ENCODE measurements at places on chromosomes 6 and 20.

DNA sequence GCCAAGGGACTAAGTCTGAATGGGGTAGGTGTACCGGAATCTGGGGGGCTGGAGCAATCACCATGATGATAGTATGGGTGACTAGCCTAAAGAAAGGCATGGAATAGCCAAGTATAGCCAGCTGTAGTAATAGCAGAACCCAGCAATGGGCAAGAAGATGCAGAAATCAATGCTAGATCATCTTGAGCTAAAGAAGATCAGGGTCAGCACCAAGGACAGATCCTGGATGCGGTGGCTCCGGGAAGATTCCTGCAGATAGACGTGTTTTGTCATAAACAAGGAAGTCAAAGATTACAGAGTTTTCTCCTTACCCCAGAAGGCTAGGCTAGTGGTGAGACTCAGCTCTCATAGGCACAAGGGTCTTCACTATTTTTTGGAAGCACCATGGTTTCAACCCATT is 561.6 kb upstream of the CHD6 start:
- DNase-seq, result no peak

GRCh38 chr6:168627506-168628175 is 186.7 kb downstream of the SMOC2 start:
- DNase-seq, result no peak

DNA sequence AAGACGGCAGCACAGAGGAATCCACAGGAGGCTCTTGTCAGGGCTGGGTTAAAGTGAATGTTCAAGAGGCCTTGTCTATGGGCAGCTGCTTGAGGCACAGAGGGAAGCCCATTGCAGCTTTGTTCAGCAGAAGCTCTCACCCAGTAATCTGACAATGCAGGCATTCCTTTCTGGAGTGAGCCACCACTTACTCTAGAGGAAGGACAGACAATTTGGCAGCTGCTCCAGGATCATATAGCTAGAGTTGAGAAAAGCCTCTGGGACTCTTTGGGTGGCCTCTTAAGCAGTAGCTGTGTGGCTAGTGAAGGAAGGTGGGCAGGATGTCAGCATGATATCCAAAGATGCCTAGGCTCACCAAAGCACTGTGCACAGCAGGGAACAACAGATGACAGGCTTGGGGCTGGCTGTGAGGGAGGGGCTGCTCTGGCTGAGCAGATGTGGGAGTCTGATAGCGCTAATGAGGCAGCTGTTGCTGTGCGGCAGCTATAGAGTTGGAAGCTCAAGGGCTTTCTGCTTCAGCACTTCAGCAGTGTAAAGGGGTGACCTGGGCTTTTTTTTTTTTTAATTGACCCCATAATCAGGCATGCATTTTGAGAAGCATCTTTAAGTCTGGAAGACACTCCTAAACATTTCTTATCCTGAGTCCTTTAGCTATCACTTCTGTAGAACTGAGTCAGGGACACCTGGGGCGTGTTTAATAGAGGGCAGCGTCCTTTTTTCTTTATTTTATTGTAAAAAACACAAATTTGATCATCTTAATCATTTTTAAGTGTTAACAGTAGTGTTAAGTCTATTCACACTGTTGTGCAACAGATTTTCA is 27.2 kb downstream of the CMTR1 start:
- no peak for DNase-seq

DNA sequence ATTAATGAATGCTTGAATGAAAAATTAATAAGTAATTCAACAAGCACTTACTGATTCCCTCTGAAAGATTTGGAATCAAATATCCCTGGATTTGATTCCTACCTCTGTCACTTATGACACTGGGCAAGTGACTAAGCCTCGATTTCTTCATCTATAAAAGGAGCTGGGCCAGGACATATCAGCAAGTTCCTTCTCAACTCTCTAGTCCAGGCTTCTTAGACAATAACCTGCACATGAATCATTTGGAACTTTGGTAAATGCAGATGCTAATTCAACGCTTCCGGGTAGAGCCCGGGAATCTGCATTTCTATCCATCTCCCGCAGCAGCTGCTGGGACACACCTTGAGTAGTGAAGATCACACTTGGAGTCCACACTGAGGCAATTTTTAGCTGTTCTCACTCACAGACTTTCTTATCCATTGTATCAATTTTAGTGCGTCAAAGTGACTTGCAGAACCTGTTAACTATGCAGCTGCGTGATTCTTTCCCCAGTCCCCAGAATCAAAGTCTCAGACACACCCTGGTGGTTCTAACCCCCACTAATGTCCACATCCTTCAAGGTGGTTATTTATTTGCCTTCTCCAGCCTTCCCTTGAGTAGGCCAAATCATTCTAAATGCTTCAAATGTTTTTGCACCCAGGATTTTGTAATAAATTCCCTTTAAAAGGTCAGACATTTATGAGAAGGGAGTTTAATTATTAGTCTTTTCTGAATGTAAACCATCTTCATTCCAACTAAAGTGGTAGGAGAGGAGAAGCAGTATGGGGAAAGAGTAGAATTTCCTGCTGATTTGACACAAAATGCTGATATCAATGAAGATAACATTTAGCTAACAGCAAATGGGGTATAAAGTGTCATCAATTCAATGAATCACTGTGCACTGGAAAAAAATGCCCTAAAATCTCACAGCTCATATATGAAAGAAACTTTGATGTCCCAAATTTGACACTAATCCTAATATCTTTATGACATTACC is 26.0 kb upstream of the CCND3 start:
- no peak for DNase-seq

- DNase-seq, result no peak
These were observed 3.6 kb downstream of the BEND6 start for GRCh38 chr6:56958481-56958880.

DNA sequence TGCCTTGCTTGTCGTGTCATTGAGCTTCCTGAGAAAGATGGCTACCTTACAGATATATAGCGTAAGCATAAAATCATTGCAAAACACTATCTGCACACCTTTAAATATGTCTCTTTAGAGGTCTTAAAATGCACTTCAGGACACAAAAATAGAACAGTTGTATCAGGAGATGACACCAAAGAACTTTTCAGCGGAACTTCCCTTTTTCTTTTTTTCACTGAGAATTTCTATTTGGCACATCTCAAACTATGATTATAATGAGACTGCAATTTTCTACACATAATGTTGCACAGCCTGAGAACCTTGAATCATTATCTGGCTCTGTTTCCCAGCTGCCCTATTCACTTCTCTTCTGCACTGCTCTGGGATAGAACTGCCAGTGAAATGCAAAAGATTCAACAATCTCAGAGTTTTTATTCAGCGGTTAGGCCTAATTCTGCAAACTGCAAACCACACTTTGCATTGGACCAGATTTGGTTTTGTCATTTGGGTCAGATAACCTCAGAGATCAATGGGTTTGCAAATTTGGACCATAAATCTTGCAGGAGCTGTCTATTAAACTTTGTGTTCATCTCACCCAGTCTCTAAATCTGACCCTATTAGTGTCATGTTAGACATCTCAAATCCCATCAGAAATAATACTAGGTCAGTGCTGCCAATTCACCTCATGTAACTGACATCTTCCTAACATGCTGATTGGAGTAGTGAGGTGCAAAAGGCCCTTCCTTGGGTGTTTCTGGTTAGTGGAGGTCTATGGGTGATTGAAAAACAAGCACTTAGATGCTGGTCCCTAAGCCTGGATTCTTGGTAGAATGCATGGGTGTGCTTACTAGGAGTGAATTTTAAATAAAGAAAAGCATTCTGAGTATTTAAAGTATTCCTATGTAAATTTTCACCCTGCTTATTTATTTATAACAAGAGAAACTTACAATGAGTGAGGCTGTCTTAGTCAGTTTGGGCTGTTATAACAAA is 382.7 kb downstream of the UTRN start:
- no peak for DNase-seq

GRCh38 chr6:151633526-151634335 is 139.9 kb downstream of the CCDC170 start:
- DNase-seq, result no peak

GRCh38 chr6:34930221-34930620 is 41.2 kb downstream of the ANKS1A start:
- no peak for DNase-seq

DNA sequence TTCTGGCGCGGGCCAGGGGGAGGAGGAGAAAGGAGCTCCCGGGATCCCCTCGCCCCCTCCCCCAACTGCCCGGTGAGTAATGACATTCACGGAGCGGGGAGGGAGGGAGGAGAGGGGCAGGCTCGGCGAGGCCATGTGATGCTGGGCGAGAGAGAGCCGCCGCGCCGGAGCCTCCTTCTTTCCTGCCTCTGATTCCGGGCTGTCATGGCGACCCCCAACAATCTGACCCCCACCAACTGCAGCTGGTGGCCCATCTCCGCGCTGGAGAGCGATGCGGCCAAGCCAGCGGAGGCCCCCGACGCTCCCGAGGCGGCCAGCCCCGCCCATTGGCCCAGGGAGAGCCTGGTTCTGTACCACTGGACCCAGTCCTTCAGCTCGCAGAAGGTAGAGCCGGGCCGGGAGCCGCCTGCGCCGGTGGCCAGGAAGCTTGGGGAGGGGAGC is at the start of gene GDAP1L1:
GDAP1L1 (plus strand) TSS at position 178 of the 441 bp plus-strand sequence; CDS start at position 205, 27 bp downstream.
- DNase-seq, result peak; percentile 23

GRCh38 chr20:47544240-47544639 is 42.6 kb downstream of the NCOA3 start:
- DNase-seq, result no peak

GRCh38 chr20:63711085-63711645 is 3.3 kb downstream of the ZGPAT start:
- DNase-seq, result no peak

DNA sequence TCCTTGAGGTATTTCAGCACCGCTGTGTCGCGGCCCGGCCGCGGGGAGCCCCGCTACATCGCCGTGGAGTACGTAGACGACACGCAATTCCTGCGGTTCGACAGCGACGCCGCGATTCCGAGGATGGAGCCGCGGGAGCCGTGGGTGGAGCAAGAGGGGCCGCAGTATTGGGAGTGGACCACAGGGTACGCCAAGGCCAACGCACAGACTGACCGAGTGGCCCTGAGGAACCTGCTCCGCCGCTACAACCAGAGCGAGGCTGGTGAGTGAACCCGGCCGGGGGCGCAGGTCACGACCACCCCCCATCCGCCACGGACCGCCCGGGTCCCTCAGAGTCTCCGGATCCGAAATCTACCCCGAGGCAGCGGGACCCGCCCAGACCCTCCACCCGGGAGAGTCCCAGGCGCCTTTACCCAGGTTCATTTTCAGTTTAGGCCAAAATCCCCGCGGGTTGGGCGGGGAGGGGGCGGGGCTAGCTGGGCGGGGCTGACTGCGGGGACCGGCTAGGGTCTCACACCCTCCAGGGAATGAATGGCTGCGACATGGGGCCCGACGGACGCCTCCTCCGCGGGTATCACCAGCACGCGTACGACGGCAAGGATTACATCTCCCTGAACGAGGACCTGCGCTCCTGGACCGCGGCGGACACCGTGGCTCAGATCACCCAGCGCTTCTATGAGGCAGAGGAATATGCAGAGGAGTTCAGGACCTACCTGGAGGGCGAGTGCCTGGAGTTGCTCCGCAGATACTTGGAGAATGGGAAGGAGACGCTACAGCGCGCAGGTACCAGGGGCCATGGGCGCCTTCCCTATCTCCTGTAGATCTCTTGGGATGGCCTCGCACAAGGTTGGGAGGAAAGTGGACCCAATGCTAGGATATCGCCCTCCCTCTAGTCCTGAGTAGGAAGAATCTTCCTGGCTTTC is 693 bp downstream of the HLA-F start:
- no peak for DNase-seq

- DNase-seq, result no peak
These were observed 51.2 kb upstream of the FANCE start for GRCh38 chr6:35400901-35401311.

- DNase-seq, result no peak
These were observed 30.7 kb downstream of the KIF25 start for GRCh38 chr6:168028181-168028580.

DNA sequence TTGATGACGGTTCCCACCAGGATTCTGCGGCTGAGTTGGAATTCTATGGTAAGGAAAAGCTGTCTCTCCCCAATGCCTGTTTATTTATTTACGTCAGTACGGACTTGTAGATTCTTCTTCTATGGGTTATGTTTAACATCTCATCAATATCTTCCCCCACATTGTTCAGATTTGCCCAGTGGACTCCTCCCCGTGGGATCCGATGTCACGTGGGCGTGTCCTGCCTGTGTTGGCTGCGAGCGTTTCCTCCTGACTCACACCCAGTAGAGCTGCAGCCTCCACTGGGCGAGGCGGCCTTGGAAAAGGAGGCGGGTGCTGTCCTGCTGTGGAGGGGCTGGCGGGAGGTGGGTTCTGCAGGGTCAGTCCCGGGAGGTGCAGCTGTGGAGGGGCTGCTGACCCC is 46.8 kb upstream of the SLCO4A1 start:
- DNase-seq, result no peak

GRCh38 chr6:46443623-46444022 is 47.6 kb downstream of the RCAN2 start:
- DNase-seq, result no peak

DNA sequence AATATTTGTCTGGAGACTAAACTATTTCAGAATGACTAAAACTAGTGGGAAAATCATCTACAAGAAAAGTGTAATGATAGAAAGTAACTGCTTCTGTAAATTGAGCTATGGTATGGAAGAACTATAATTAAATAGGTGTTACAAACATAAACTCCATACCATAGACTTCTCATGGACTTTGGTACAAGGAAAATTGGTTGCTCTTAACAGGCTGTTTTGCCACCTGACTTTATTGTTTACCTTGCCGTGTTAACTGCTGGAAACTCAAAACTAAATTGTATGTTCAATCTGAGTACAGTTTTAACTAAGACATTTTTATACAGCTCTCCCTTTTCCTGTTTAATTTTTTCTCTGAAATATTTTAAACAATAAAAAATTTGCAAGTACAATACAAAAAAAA is 261.8 kb upstream of the POU3F2 start:
- no peak for DNase-seq

DNA sequence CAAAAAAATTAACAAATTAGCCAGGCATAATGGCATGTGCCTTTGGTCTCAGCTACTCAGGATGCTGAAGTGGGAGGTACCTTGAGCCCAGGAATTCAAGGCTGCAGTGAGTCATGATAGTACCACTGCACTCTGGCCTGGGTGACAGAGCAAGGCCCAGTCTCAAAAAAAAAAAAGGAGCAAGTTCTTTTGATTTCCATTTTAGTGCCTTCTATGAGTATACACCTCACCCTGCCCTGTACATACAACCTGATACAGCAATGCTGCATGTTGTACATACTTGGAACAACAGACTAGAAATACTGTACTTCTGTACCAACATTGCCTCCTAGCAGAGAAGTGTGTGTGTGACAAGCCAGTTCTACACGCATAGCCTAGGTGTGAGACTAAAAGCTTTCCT is 97.3 kb upstream of the CARMIL1 start:
- no peak for DNase-seq

DNA sequence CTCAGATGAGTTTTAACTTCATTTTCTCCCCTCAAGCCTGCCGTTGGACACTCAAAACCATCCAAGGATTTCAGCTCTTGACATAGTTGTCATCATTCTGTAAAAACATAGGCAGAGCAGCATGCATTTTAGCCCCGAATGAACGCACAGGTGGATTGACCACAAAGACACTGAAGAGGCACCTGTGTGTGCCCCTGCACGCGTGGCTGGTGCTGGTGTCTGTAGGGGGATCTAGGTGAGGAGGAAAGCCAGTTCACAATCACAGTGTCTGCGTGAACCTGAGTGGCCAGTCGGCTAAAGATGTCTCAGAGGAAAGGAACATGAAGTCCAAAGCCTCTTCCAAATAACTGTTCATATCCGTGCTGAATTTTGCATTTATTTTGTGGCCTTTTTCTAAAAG is 309.2 kb downstream of the QKI start:
- no peak for DNase-seq
